ENCODE measurements at places on chromosomes 5 and 9. TPM values are rescaled to one million over a fixed set of nuclear protein-coding genes. Genes with fewer than 3 reads are reported as not detected.

GRCh38 chr5:55969956-55970355, 24.8 kb downstream of the IL6ST start:
- DNase-seq = peak; percentile 30

The SLC45A2 gene
- total RNA-seq = not detected

GRCh38 chr9:72788966-72789735, 163.7 kb downstream of the ALDH1A1 start:
- DNase-seq = peak; percentile 42

The C5 gene
- total RNA-seq = 0.87 TPM

The NR5A1 gene
- not detected for total RNA-seq

DNA sequence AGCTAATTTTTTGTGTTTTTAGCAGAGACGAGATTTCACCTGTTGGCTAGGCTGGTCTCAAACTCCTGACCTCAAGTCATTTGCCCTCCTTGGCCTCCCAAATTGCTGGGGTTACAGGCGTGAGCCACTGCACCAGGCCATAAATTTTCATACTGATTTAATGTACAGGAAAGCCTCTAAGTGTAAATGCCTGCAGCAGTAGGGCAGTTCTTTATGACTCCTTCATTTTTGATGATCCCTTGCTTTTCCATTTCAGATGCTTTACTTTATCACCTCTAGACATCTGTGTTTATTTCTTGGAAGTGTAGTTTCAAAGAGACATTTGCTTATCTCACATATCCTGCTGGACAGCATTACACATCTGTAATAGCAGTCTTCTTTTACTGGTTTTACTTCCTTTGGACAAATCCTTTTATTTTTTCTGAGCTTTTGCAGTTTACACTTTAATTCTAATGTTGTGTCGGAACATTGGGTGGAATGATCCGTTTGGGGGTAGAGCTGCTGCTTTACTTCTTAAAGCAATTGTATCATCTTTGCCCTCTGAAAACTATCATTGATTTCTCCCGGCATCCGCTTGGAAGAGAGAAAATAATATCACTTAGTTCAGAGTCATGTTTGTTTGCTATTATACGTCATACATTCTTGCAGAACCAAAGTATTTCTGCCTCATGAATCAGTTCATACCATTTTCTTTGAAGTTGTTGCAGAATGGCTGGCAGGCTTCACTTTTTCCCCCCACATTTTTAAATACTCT, 36.0 kb downstream of the SCGB3A1 start:
- no peak for DNase-seq

The RMI1 gene
- 5.2 TPM for total RNA-seq

DNA sequence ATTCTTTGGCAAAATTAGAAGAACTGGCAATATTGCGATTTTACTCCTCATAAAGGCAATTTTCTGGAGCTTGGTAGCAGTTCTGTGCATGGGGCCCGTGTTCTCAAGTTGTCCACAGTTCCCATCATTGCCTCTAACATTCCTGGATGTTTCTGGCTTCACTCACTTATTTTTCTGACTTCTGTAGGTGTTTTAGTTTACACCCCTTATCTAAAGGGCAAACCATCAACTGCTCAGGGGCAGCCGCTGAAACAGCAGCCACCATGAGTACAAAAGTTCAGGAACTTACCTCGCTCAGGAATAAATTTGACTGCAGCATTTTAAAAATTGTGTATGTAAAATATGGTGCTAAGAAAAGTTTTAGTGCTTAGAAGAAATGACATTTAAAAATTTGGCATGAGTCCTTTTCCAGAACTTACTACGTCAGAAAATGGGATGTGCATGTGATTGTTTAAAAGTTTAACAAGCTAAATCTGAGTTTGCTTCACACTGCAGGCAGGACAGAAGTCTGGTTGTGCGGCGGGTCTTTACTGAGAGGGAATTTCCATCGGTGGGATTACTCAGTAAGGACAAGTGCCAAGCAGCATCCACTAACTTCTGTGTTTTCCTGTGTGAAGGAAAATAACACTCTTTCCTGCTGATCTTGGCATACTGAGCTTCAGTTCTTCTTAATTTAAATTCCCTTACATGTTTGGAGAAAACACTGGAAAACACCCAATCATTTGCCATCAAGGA, 261.7 kb downstream of the MAT2B start:
- DNase-seq = no peak

Measured in renal cortical epithelial cell (primary cell).